NCI-H1694 (cell line): ENCODE measurements at places on chromosomes 4 and X.

GRCh38 chr4:80751200-80751599 is 279.3 kb upstream of the BMP3 start:
- no peak for DNase-seq

DNA sequence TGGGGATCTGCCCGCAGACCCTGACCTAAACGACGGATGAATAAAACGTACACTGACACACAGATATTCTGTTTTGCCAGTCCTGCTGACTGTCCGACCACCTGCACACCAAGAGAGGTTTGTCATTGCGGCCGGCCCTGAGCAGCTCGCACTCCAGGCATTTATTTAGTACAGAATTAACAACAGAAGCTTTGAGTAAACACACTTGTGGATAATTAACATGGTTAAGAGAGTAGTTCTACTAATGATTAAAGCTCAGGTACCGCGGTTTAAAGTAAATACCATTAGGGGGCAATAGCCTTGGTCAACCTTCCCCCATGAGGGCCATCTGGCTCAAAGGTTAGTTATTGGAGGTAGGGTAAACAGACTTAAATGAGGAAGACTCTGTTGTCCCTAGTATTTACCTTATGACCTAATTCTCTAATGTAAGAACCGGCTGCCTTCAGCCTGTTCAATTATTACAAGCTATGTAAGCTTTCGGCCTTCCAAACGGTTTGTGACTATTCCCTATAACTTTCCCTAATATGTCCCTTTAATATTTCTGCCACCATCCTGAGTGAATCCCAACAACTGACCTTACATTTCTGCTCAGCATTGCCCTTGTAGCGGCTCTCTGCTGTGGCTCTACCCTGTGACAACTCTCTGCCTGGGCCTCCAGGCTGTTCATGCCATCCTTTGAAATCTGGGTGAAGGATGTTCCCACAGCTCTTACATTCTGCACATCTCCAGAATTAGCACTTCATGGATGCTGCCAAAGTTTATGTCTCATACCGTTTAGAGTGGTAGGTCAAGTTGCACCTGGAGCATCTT is 46.9 kb upstream of the SYTL5 start:
- no peak for DNase-seq

GRCh38 chr4:14961292-14961691 is 41.0 kb upstream of the CPEB2 start:
- DNase-seq, result no peak

GRCh38 chr4:157977086-157977485 is 195.7 kb downstream of the GASK1B start:
- DNase-seq, result no peak

DNA sequence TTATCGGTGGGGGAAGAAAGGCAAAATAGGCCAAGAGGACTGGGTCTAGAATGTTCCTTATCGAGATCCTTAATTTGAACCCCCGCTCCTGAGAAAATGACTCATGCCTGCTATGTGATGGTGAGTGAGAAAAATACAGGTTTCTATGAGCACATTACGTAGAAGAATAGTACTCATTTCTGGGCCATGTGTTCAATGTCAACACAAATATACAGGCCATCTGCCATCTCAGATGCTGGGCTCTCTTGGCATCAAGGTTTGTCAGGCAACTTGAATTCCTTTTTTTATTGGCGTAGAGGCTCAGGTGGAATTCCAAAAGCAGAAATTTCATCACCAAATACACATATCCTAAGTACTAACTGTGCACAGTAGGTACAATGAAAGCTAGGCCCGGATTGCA is 81.4 kb upstream of the TRIM2 start:
- peak; percentile 65 for DNase-seq

DNA sequence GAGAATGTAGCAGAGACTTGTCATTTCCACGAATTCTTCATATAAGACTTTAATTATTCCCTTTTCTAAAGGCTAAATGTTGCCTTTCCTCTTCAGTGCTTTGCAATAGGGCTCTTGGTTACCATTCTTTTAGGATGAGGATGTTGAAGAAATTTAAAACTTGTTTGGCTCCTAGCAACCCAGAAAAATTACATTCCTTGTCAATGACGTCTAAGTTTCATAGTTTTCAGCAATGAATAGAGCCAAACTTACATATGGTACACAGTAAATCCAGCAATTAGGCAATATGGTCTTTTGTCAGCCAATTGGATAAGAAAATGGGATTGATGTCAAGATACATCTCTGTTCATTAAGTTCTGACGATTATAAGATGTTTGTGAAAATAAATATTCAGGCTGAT is 1639.6 kb upstream of the PCDH10 start:
- DNase-seq, result no peak

DNA sequence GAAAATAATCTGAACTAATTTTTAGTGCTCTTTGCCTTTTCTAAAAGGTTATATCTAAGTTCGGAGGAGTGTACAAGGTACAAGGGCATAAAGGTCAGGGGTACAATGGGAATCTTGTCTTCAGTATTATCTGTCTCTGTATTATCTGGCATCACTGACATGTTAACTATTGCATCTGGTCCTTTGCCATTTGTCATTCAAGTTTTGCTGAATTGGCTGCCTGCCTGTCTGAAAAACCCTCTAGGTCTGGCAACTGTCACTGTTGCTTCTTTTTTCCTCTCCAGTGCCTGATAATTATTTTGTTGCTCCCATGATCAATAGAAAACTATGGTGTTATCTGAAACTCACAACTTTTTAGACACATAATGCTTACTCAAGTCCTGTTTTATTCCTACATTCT is 112.5 kb upstream of the STK26 start:
- peak; percentile 61 for DNase-seq

DNA sequence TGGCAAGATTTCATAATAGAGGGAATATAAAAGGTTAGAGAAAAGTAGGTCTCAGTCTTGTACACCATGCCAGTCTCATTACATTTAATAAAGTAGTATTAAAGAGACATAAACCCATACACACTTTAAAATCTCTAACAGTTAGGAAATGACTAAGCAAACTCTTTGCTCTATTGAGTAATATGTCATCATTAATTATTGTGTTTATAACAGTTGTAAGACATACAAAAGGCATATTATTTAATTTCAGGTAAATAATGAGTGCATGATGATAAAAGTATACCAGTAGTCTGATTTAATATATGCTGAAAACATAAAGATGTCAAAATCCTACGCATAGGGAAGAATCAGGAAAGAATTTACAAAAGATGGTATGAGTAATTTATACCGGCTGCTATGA is 31.0 kb upstream of the FGG start:
- DNase-seq, result no peak

DNA sequence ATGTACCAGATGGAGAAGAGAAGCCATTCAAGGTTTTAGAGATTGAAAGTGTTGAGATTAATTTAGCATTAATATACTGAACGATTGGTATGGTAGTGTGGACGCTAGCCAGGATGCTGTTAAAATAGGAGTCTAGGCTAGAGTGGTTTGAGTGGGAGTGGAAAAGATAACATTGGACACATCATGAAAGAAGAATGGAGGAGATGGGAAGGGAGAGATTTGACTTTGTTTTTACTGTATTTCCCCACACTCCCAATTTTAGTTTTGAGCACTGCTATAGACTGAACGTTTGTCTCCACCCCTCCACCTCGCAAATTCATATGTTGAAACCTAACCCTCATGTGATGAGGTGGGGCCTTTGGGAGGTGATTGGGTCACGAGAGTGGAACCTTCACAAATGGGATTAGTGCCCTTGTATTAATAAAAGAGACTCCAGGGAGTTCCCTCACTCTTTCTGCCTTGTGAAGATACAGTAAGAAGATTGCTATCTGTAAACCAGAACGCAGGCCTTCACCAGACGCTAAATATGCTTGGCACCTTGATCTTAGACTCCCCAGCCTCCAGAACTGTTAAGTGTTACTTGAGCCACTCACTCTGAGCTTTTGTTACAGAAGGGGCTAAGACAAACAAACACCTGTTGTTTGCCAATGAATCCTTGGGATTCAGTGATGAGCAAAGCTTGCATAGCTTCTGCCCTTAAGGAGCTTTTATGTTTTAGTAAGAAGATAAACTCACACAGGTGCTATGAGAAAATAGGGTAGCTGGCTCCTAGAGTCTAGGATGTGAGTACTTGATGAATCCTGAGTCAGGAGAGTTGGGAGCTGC is 25.8 kb downstream of the USP9X start:
- no peak for DNase-seq

- no peak for DNase-seq
These were observed 110.0 kb downstream of the PPARGC1A start for GRCh38 chr4:23779839-23780238.
